ENCODE measurements at places on chromosomes 11 and 22.

DNA sequence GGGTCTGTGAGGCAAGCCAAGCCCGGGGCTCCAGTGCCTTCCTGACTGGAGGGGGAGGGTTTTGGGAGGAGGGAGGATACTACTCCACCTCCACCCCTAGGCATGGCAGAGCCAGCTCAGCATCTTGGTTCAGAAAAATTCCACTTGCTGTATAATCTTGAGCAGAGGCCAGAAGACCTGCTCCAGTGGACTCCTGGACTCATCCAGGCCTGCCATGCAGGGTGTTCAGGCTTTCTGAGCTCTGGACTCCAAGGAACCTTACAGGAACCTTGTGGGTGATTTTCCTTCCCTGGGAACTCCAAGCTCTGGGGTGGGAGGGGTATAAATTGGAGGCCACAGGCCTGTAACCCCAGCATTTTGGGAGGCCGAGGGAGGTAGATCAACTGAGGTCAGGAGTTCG is 9.4 kb downstream of the CSDC2 start:
- DNase-seq = no peak

GRCh38 chr11:128182844-128183243 is 404.5 kb downstream of the ETS1 start:
- DNase-seq = no peak

DNA sequence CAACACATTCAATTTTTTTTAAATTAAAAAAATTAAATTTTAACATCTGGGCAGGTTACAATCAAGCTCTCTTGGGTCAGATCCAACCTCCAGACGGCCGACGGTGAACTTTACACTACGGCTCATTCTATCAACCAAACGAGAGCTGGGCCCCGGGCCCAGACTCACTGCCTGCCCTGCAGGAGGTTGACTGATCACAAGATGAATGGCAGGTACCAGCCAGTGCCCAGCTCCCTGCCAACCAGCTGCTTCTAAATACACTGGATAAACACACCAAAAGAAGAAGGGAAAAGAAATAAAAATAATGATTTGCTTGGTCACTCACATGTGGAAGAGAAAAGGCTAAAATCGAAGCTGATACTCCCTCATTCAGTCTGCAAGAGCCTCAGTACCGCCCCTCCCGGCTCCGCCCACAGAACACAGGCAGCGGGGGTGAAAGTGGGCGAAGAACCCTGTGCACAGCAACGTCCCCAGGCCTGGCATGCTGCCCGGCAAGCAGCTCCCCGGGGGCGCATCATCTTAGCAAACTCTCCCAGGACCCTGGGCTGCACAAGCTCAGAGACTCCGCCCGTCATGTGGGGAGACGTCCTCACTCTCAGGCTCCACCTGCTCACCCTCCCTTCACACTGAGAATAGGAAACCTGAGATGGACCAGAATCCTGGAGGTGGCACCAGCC is 303.4 kb downstream of the SHANK2 start:
- no peak for DNase-seq

DNA sequence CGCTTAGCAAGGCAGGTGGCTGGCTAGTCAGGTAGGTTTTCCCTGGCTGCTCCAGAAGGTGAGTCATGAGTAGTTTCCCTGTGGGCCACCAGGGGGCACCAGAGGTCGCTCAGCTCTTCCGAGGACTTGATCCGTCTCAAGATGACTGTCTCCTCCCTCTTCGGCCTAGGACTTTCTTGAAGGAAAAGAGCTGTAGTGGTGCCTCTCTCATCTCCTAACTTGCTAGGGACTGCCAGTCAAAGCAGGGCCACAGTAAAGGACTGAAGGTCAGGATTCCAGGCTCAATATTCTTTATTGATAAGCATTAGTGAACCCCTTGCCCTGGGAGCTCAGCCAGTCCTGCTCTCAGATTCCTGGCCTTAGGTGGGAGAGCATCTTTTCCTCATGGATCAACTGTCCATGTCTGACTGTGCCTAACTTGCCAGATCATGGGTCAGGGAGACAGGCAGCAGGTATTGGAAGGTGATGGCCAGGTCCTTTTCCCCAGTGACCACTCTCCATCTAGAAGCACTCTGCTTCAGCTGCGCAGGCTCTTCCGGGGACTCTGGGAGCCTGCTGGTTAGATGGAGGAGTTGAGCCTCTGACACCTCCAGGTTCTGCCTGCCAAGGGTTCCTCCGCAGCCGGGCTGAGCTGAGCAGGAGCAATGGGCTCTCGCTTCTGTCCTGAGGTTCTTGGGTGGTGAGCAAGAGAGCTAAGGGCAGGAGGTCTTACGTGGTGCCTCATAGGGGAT is 1.9 kb downstream of the POLD4 start:
- DNase-seq = peak; percentile 69

GRCh38 chr22:46090036-46090591 is 60.2 kb upstream of the PPARA start:
- DNase-seq = no peak

- no peak for DNase-seq
Measured at GRCh38 chr22:42901790-42902508, 44.9 kb upstream of the ARFGAP3 start.

All from CD4-positive, alpha-beta memory T cell (primary cell).